NCI-H1417 treated with DMSO at 0.1 percent for 48 hours (cell line): ENCODE measurements at places on chromosomes 4 and X.
A peak's percentile ranks its signal among the peaks of the same experiment; 100 is the strongest.

DNA sequence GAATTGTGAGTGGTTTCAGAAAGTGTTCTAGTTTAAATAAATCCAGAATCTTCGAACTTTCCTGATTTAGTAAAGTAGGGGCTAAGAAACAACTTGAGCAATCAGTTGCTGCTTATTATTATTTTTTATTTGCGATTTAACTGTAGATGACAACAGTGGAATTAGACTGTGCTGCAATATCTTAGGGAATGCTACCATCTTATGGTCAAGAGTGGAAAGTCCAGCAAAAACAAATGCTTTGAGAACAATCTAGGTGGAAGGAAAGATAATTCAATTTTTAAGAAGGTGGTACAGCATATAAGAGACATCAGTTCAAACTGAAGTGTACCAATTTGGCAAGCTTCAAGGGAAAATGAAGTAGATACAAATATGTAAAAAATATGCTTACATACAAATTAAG, 73.3 kb downstream of the CYLC1 start:
- no peak for DNase-seq

GRCh38 chr4:95371476-95372224, 177.1 kb downstream of the UNC5C start:
- no peak for DNase-seq

- DNase-seq, result no peak
These were observed 219.1 kb downstream of the GC start for GRCh38 chr4:71564775-71565174.

GRCh38 chr4:8699479-8700145, 107.0 kb downstream of the CPZ start:
- DNase-seq, result no peak

- DNase-seq, result peak; percentile 61
These were observed 163.9 kb upstream of the NOCT start for GRCh38 chr4:138851391-138852335.

GRCh38 chrX:129496625-129497024, 26.7 kb downstream of the SMARCA1 start:
- no peak for DNase-seq

DNA sequence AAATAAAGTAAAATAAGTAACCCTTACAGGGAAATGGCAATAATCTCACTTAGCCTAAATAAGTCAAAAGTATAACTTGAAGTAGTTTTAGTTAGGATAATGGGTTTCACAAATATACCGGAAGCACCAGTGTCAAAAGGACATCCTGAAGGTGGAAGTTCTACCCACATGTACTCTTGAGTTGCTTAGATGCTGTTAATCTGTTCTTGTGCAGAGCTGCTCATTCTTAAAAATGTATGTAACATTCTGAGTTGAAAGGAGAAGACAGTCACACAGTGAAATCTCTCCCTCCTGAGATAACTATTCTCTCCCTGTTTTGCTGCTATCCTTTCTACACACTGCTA, 11.2 kb upstream of the CCNG2 start:
- no peak for DNase-seq

GRCh38 chr4:183503497-183504063, 1.3 kb upstream of the ING2 start:
- no peak for DNase-seq

GRCh38 chrX:153870288-153870690, 15.7 kb downstream of the L1CAM start:
- DNase-seq, result no peak

- no peak for DNase-seq
These were observed 171.5 kb downstream of the PCDH18 start for GRCh38 chr4:137360761-137361160.

GRCh38 chrX:118360429-118361125, 14.7 kb downstream of the WDR44 start:
- no peak for DNase-seq

DNA sequence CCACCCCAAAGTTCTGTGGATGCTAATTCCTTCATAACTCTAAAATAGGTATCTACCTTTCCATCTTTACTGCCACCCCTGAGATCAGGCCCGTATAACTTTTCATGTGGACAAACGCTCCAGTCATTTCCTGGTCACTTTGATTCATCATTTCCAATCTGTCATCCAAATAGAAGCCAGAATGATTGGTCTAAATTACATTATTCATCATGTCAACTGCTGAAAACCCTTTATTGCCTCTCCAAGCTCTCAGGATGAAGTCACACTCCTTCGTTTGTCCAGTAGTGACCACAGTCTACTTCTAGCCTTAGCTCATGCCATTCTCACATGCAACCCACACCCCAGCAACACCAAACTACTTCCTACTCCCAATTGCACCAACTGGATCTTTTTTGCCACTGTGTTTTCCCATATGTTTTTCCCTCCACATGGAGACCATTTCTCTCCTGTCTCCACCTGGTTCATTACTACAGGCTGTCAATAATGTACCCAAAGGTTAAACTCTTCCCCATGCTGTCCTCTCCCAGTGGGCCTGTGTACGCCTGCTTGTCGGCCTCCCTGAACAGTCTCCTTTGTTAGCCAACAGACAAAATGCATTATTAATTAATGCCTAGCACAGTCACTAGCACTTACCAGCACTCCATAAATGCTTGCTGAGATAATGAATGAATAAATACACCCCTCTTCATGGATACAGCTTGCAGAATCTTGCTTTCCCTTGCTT, 382.6 kb upstream of the NOCT start:
- DNase-seq, result peak; percentile 21

DNA sequence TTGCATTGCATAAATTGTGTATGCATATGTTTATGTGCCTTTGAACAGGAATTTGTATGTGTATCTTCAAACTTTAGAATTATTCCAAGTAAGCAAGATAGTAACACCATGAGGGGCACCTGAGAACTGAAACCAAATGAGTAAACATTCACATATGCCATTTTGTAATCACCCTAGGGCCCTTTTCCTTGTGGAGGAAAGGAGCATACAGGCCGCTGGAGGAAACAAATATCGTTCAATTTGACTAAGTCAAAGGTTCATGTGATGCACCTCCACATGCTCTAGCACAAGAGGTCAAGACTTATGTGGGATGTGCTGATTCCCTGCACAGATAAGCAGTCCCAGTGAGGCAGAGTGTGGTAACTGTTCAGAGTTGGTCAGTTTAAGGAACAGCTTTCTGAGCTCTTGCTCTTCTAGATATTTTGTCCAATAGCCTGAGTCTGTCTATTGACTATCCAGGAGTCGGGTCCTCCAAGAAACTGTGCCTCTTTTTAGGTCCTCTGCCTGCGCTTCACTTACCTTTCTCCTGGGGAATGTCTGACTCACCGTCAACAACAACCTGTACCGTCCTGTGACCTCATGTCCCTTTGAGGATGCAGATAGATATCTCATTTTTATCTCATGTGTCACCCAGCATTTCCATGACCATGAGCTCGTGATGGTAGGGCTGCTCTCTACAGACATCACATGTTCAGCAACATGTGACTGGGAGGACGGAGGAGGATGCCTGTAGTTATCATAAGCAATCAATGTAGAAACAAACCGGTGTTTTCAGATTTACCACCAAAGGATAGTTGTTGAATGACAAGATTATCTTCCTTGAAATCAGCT, 196.9 kb downstream of the NWD2 start:
- no peak for DNase-seq

DNA sequence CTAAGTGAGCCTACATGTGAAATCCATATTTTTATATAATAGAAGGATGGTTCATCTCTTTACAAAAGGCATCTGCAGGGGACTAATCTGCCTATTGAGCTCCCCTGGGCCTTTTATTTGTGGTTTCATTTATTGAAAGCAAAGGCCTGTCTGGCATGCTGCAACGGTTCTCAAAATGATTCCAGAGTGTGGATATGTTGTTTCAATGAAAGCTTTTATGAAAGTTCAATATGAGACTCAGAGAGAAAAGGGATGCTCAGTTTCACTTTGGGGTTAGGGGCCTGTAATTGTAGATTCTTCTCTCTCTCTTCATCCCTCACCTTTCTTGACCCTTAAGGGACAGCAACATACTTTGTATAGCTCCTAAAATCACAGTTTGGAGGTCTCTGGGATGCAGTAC, 204.2 kb upstream of the CASK start:
- no peak for DNase-seq

DNA sequence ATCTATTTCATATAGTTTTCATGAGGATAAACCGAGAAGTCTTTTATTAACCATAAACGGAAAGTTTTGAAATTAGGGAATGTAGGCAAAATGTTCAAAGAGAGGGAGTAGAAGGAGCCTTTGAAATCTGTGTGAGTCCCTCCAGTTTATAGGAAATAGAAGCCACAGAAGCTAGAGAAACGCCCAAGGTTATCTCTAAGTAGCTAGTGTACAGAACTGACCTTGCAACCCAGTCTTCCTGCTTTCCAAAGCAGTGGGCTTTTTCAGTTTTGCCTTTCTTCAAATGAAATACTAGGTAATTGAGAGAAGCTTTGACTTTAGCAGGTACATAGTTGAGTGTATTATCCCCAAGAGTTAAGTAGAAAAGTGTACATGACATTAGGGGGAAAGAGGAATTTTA, 39.4 kb downstream of the STIM2 start:
- DNase-seq, result no peak

GRCh38 chrX:111857534-111858060, 18.4 kb upstream of the TRPC5OS start:
- no peak for DNase-seq

GRCh38 chrX:150099316-150099715, 161.0 kb upstream of the EOLA2 start:
- no peak for DNase-seq

DNA sequence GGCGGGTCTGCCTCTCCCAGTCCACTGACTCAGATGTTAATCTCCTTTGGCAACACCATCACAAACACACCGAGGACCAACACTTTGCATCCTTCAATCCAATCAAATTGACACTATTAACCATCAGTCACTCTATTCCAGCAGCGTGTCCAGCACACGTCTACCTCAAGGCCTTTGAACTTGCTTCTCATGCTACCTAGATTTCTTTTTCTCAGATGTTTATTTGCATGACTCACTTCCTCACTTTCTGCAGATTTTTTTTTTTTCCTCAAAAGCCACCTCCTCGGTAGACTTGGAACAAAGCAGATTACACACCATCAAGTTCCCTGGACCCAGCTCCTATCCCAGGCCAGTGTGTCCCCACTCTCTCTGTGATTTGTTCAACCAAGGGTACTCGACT, 49.5 kb downstream of the SUPT20HL2 start:
- no peak for DNase-seq

DNA sequence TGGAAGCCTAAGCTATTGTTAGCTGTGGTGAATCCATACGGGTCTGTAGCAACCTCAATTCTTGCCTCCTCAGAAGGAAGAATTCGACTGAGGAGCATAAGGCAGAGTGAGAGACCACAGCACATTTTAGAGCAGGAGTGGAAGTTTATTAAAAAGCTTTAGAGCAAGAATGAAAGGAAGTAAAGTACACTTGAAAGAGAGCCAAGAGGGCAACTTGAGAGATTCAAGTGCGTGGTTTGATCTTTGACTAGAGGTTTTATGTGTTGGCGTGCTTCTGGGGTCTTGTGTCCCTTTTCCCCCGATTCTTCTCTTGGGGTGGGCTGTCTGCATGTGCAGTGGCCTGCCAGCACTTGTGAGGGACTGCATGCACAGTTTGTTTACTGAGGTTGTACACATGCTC, 880.6 kb upstream of the INTU start:
- DNase-seq, result no peak

DNA sequence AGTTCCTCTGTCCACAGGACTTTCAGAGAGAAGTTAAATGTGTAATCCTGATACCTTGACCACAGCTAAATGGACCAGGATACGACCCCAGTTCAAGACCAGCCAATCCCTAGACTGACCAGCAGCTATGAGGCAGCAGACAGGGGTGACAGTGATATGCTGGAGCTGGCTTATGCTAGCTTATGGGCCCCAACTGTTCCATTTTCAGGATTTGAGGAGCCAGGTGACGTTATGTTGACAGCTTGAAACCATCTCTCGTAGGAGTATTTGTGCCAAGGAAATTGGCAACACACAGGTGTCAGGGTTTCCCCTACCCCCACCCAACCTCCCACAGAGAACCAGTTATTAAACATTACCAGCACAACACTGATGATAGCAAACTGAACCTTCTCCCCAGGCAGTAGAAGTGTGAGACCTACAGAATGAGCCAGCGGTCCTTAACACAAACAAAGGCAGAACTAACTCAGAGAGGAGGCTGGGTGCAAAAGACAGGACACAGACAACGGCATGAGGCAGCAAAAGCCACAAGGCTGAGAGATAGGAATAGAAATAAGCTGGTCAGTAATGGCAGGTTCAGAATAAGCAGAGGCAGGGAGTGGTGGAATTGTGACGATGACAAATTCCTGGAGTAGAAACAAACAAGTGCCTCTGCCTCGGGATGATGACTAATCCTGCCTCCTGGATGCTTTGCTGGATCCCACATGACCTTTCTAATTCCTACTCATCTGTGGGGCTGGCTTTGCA, 85.6 kb upstream of the CPEB2 start:
- DNase-seq, result no peak

DNA sequence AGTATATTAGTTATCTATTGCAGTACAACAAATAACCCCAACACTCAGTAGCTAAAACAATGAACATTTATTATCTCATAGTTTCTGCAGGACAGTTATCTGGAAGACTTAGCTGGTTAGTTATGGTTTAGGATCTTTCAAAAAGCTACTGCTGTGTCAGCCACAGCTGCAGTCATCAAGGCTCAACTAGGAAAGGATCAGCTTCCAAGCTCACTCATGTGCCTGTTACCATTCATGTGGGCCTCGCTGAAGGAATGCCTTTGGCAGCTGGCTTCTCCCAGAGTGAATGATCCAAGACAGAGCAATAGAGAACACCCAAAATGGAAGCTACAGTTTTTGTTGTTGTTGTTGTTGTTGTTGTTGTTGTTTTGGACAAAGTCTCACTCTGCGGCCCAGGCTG, 13.5 kb upstream of the PRSS48 start:
- no peak for DNase-seq

DNA sequence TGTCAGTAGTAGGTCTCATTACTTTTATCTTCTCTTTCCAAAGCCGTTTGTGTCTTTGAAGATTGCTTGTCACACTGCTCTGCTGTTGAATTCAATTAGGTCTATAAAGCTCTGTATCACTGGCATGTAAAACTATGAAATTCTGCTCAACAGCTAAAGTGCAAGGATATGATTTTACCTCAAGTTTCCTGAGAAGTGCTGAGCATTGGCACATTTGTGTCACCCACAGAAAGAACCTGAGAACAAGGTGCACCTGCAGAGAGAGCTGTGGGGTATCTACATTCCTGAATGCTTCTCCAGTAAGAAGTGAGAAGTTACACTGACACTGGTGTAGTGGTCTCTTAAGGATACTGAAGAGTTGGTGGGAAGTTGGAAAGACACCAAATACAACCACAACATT, 274.0 kb downstream of the INPP4B start:
- DNase-seq, result no peak

- no peak for DNase-seq
These were observed 85.8 kb upstream of the PRPS1 start for GRCh38 chrX:107542500-107542899.

DNA sequence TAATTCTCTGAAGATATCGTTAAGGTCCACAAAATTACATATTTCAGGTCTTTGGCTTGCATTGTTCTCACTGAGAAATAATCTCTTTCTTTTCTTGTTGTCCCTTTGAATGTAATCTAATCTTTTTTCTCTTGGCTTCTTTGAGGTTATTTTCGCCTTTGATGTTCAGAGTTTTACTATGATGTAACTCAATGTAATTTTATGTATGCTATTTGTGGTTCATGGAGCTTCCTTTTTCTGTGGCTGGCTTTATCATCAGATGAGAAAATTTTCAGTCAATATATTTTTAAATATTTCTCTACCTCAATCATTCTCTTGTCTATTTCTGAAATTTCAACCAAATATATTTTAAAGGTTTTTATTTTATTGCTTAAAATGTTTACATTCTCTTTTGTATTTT, 672.2 kb downstream of the TRAM1L1 start:
- DNase-seq, result no peak

- no peak for DNase-seq
These were observed 177.5 kb downstream of the AR start for GRCh38 chrX:67721321-67721720.

- DNase-seq, result no peak
These were observed 31.1 kb downstream of the RAP2C start for GRCh38 chrX:132188175-132188574.
